Ovary (tissue), 10 donors: ENCODE measurements at places on chromosomes 2 and 18. TPM values are rescaled to one million over a fixed set of nuclear protein-coding genes. Genes with fewer than 3 reads are reported as not detected.

GRCh38 chr18:9737006-9737405, 28.9 kb downstream of the RAB31 start:
- no peak overlapping the region for H3K4me3 ChIP-seq
- peaks cover 6% of the 10 kb centered on the region for H3K4me1 ChIP-seq
- no peak for DNase-seq
- no peak overlapping the region for H3K27ac ChIP-seq

GRCh38 chr2:189763908-189764661, 1.5 kb upstream of the OSGEPL1 start:
- no peak overlapping the region for H3K4me3 ChIP-seq
- no peaks in the 10 kb centered on the region for H3K4me1 ChIP-seq
- no peak for DNase-seq
- no peaks in the 10 kb centered on the region for H3K36me3 ChIP-seq
- no peaks in the 10 kb centered on the region for H3K27me3 ChIP-seq
- no peak overlapping the region for H3K27ac ChIP-seq

- no peak overlapping the region for H3K4me3 ChIP-seq
- no peaks in the 10 kb centered on the region for H3K27me3 ChIP-seq
- no peaks in the 10 kb centered on the region for H3K4me1 ChIP-seq
- H3K36me3 ChIP-seq: no peaks in the 10 kb centered on the region
Measured at GRCh38 chr2:102442967-102443828, 20.2 kb downstream of the IL18RAP start.

GRCh38 chr18:57674891-57675290, 53.3 kb upstream of the NARS1 start:
- no peak overlapping the region for H3K4me3 ChIP-seq
- H3K27ac ChIP-seq: no peak overlapping the region
- peaks cover 3% of the 10 kb centered on the region for H3K4me1 ChIP-seq
- H3K27me3 ChIP-seq: no peaks in the 10 kb centered on the region
- H3K36me3 ChIP-seq: no peaks in the 10 kb centered on the region

GRCh38 chr2:44246436-44246835, 28.8 kb upstream of the SLC3A1 start:
- H3K36me3 ChIP-seq: no peaks in the 10 kb centered on the region
- no peak for DNase-seq
- no peak overlapping the region for H3K4me3 ChIP-seq

GRCh38 chr2:219644801-219645480, 17.5 kb downstream of the SLC4A3 start:
- no peak overlapping the region for H3K4me3 ChIP-seq
- no peaks in the 10 kb centered on the region for H3K36me3 ChIP-seq
- H3K4me1 ChIP-seq: peaks cover 28% of the 10 kb centered on the region
- peak; percentile 51 for DNase-seq
- H3K27ac ChIP-seq: peak overlapping the region; percentile 47

- no peaks in the 10 kb centered on the region for H3K4me1 ChIP-seq
- no peaks in the 10 kb centered on the region for H3K27me3 ChIP-seq
- H3K4me3 ChIP-seq: no peak overlapping the region
- H3K36me3 ChIP-seq: no peaks in the 10 kb centered on the region
Measured at GRCh38 chr2:144896341-144896740, 376.4 kb upstream of the ZEB2 start.

- no peaks in the 10 kb centered on the region for H3K36me3 ChIP-seq
- DNase-seq: no peak
- no peaks in the 10 kb centered on the region for H3K27me3 ChIP-seq
Measured at GRCh38 chr2:220270481-220271070, 643.1 kb downstream of the SLC4A3 start.

GRCh38 chr2:173119069-173119807, 43.6 kb downstream of the MAP3K20 start:
- peak; percentile 26 for DNase-seq
- no peak overlapping the region for H3K27ac ChIP-seq
- no peaks in the 10 kb centered on the region for H3K27me3 ChIP-seq
- no peak overlapping the region for H3K4me3 ChIP-seq
- peaks cover 10% of the 10 kb centered on the region for H3K4me1 ChIP-seq

DNA sequence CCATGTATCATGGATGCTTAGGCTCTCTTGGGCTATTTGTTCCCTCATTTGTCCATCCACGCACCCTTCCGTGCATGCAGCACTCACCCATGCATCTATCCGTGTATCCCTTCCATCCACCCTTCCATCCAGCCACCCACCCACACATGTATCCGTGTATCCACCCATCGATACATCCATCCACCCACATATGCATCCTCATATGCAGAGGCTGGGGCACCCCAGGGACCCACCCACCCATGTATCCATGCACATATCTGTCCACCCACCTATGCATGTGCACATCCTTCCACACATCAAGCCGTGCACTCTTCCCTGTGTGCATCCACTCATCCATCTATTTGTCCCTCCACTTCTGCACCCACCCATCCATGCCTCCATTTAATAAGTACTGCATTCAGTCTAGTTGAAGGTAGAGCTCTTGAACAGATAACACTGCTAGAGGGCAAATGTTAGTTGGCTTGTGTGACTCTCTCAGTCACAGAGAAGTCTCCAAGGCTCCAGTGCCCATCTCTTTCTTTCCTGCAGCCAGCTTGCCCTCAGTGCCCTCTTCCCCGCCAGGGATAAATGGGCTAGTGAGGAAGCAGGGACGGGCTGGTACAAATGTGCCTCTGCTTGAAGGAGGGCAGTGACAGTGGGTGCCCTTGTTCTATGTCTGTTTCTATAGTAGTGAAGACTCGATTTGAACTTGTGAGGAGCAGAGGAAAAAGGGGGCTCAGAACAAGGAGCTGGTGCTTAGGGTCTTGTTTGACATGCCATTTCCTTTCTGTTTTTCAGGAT, 61.5 kb downstream of the EMILIN2 start:
- no peak overlapping the region for H3K27ac ChIP-seq
- no peak for DNase-seq
- no peak overlapping the region for H3K4me3 ChIP-seq
- peaks cover 6% of the 10 kb centered on the region for H3K4me1 ChIP-seq
- no peaks in the 10 kb centered on the region for H3K36me3 ChIP-seq

DNA sequence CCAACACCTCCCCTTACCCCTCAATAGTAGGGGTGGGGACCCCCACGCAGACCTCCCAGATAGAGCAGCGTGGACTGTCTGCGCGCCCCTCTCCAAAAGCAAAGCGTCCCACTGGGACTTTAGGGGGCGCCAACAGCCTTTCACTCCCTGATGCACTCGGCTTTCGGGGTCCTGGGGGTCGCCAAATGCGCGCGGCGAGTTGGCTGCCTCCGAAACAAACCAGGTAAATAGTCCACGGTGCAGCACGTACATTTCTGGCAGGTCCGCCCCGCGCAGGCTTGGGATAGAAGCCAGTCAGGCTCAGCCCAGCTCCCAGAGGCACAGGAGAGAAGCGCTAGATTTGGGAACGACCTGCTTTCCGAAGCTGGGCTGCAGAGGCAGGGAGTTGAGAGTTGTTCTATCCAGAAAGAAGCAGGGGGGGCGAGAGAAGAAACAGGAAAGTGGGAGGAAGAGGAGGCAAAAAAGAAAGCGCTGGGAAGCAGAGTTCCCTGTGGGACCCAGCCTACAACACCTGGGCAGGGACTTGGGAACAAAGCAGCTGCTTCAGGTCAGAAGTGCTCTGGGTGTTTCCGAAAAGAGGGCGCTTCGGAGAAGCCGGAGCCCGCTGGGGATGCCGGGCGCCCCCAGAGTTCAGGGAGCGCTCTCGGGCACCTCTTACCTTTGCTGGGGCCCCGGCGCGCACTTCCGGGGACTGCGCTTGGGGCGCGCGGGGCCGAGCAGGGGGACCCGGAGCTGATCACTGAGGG, 544 bp downstream of the EVA1A start:
- DNase-seq: no peak
- H3K27ac ChIP-seq: no peak overlapping the region
- no peaks in the 10 kb centered on the region for H3K36me3 ChIP-seq
- peaks cover 6% of the 10 kb centered on the region for H3K4me1 ChIP-seq

- H3K27me3 ChIP-seq: no peaks in the 10 kb centered on the region
- no peaks in the 10 kb centered on the region for H3K36me3 ChIP-seq
- DNase-seq: no peak
- H3K27ac ChIP-seq: peak overlapping the region; percentile 89
- H3K4me1 ChIP-seq: peaks cover 6% of the 10 kb centered on the region
Measured at GRCh38 chr2:190881084-190881597, 520 bp downstream of the GLS start.

GRCh38 chr2:216932863-216933548, 73.1 kb upstream of the TNP1 start:
- no peak for DNase-seq
- H3K4me1 ChIP-seq: peaks cover 18% of the 10 kb centered on the region
- no peaks in the 10 kb centered on the region for H3K27me3 ChIP-seq
- H3K27ac ChIP-seq: no peak overlapping the region

DNA sequence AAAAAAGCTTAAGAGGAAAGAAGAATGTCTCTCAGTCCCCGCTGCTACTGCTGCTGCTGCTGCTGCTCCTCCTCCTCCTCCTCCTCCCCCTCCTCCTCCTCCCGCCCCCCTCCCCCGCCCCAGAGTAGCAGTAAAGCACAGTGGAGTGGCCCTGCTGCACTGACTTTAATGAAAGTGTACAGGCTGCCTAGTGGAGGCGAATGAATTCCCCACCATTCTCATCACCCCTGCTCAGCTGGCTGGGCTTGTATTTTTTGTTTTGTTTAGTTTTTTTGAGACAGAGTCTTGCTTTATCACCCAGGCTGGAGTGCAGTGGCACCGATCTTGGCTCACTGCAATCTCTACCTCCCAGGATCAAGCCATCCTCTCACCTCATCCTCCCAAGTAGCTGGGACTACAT, 34.3 kb downstream of the GORASP2 start:
- no peak for DNase-seq
- H3K4me1 ChIP-seq: no peaks in the 10 kb centered on the region
- H3K36me3 ChIP-seq: no peaks in the 10 kb centered on the region
- no peak overlapping the region for H3K27ac ChIP-seq
- H3K27me3 ChIP-seq: no peaks in the 10 kb centered on the region

GRCh38 chr2:64605026-64605471, 48.7 kb downstream of the SERTAD2 start:
- DNase-seq: peak; percentile 53
- no peak overlapping the region for H3K4me3 ChIP-seq
- H3K4me1 ChIP-seq: peaks cover 6% of the 10 kb centered on the region

DNA sequence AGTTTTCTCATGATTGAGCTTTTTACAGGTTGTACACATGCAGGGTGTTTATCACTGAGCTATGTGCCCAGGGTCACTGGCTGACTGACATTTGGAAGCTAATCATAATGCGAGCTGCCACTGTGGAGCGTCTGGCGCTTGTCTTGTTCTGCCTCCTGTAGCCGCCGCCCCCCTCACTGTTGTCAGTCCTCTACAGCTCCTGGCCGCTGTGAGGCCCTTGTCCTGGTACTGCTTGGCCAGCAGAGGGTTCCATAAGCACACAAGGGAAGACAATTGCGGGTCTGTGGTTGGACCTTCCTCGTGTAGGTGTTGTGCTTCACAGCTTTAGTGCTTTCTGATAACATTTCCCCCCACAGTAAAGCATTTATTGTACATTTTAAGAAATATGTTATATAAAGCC, 105.6 kb upstream of the LDLRAD4 start:
- H3K4me3 ChIP-seq: no peak overlapping the region
- H3K4me1 ChIP-seq: no peaks in the 10 kb centered on the region
- no peaks in the 10 kb centered on the region for H3K36me3 ChIP-seq
- no peaks in the 10 kb centered on the region for H3K27me3 ChIP-seq
- DNase-seq: peak; percentile 39

DNA sequence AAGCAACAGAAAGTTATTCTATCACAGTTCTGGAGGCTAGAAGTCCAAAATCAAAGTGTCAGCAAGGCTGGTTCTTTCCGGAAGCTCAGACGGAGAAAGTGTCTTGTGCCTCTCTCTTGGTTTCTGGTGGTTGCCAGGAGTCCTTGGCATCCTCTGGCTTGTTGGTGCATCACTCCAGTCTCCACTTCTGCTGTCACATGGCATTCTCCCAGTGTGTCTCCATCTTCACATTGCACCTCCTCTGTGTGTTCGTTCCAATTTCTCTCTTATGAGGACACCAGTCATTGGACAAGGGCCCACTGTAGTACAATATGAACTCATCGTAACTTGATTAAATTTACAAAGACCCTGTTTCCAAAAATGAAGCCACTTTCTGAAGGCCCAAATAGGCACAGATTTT, 175.4 kb upstream of the ATP5MC3 start:
- DNase-seq: no peak
- no peaks in the 10 kb centered on the region for H3K36me3 ChIP-seq
- no peaks in the 10 kb centered on the region for H3K27me3 ChIP-seq
- no peaks in the 10 kb centered on the region for H3K4me1 ChIP-seq
- no peak overlapping the region for H3K4me3 ChIP-seq

- no peaks in the 10 kb centered on the region for H3K36me3 ChIP-seq
- no peak overlapping the region for H3K27ac ChIP-seq
- H3K4me1 ChIP-seq: no peaks in the 10 kb centered on the region
- DNase-seq: no peak
- no peak overlapping the region for H3K4me3 ChIP-seq
Measured at GRCh38 chr2:179275253-179276012, 10.8 kb upstream of the SESTD1 start.

- no peaks in the 10 kb centered on the region for H3K36me3 ChIP-seq
- H3K27me3 ChIP-seq: no peaks in the 10 kb centered on the region
- no peaks in the 10 kb centered on the region for H3K4me1 ChIP-seq
- DNase-seq: no peak
- no peak overlapping the region for H3K27ac ChIP-seq
Measured at GRCh38 chr2:222942977-222943376, 82.1 kb downstream of the ACSL3 start.

DNA sequence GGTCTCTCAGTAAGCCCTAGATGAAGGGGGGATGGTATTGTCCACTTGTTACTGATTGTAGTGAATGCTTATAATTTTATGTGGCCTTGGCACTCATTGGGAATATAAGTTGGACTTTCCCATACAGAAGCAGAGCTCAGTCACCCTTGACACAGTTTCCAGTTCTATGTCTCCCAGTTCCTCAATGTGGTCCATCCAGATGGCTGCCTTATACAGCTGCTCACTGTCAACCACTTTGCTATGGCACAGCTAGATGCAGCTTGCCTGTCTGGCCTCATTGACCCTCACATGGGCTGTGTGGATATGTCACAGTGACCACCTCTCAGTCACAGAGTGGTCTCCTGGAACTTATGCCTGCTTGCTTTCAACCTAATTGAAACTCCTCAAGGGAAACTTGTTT, 21.7 kb downstream of the SLC39A6 start:
- H3K27me3 ChIP-seq: no peaks in the 10 kb centered on the region
- H3K4me1 ChIP-seq: no peaks in the 10 kb centered on the region
- H3K4me3 ChIP-seq: no peak overlapping the region
- no peak overlapping the region for H3K27ac ChIP-seq
- no peaks in the 10 kb centered on the region for H3K36me3 ChIP-seq
- DNase-seq: no peak

- no peaks in the 10 kb centered on the region for H3K36me3 ChIP-seq
- H3K27ac ChIP-seq: no peak overlapping the region
- no peak overlapping the region for H3K4me3 ChIP-seq
- H3K27me3 ChIP-seq: no peaks in the 10 kb centered on the region
Measured at GRCh38 chr2:153819074-153819473, 52.6 kb upstream of the GALNT13 start.

- no peak overlapping the region for H3K4me3 ChIP-seq
- H3K27me3 ChIP-seq: no peaks in the 10 kb centered on the region
- DNase-seq: no peak
Measured at GRCh38 chr2:45614330-45614729, 3.3 kb upstream of the SRBD1 start.

The CIB4 gene
- not detected for total RNA-seq

The PFN4 gene
- 0.52 TPM for total RNA-seq

The MAL gene
- total RNA-seq: 1.7 TPM

The GCKR gene
- total RNA-seq: 5.1 TPM

The DSG4 gene
- total RNA-seq: not detected

The CCDC150 gene
- total RNA-seq: 0.97 TPM

The REG1B gene
- 1.7 TPM for total RNA-seq

The AKAIN1 gene
- not detected for total RNA-seq

The SLC38A11 gene
- total RNA-seq: 0.20 TPM

The ZFP36L2 gene
- total RNA-seq: 369 TPM

The CFAP221 gene
- 2.4 TPM for total RNA-seq
